ENCODE measurements at places on chromosomes 11 and 22.

GRCh38 chr11:1157341-1157644 is 460 bp upstream of the MUC5AC start:
- DNase-seq, result no peak

DNA sequence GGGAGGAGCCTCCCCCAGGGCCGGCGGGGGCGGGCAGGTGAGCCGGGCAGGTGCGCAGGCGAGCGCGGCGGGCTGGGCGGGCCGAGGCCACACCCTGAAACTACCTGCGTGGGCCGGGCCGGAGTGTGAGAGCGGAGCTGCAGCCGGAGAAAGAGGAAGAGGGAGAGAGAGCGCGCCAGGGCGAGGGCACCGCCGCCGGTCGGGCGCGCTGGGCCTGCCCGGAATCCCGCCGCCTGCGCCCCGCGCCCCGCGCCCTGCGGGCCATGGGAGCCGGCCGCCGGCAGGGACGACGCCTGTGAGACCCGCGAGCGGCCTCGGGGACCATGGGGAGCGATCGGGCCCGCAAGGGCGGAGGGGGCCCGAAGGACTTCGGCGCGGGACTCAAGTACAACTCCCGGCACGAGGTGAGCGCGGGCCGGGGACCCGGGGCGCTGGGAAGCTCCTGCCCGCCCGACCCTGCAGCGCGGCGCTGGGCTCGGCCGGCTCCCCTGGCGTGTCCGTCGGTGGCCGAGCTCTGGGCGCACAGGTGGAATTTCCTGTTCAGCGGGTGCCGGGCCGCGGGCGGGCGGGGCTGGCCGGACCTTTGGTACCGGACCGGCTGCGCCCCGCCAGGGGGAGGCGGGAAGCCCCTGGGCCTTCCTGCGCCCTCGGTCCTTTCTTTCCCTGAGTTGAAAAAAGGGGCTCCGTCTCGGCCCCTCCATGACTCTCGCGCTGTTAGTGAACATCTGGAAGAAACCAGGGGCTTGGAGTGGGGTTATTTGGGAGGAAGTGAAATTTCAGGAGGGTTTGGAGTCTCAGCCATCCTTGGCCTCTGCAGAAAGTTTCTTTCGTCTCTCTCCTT is at the start of gene ST14:
TSS of gene ST14 (plus strand) at position 126 of the 841 bp plus-strand sequence. CDS start at position 324, 198 bp downstream.
- DNase-seq, result no peak

GRCh38 chr11:98307827-98308491 is 712.8 kb upstream of the CNTN5 start:
- DNase-seq, result no peak

- DNase-seq, result no peak
These were observed 39.4 kb downstream of the GNB1L start for GRCh38 chr22:19815093-19815822.

GRCh38 chr11:99584830-99585229 is 564.1 kb downstream of the CNTN5 start:
- DNase-seq, result no peak

DNA sequence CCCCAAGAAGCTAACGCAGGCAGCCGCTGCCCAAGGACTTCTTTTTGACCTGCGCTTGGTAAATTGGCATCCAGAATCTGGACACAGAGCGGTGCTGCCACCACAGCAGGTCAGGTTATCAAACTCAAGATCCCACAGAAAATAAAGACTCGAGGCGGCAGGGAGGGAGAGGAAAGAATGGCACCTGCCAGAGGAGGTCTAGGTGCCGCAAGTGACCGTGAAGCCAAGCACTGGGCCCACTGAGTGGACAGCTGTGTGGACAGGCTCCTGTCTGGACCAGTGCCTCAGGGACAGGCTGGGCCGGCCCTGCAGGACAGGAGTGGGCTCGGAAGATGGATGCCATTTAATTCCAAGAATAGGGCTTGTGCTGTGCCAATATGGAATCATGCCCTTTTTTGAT is 27.4 kb downstream of the BID start:
- no peak for DNase-seq

GRCh38 chr11:24497831-24498230 is 978 bp downstream of the LUZP2 start:
- no peak for DNase-seq
